ENCODE measurements at places on chromosomes 4 and X.

DNA sequence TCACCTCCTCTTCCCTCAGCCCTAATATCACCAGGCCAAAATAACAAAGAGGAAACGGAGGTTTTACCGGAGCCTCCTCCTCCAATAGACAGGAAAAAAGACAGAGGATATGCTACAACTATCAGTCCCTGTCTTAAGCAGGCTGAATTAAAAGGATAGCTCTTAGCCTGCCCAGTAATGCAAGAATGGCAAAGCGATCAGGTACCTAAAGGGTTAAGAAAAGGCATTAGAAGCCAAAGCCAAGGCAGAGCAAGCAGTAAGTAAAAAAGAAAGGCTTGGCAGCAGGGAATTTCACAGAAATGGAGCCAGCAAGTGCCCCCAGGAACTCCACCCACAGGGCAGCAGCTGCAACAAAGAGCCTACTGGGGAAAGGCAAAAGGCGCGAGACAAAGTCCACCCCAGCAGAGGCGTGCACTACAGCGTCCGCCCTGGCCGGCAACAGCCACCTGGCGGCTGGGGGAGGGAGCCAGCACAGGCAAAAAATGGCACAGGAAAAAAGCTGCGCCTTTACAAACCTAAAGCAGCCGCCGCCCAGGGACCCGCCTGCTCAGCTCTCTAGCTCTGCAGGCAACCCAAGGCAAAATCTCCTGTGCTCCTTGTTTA lies 220.6 kb upstream of the ZC4H2 start:
- DNase-seq: no peak

- DNase-seq: peak; percentile 77
Observed at GRCh38 chrX:22105231-22105630, 73.1 kb downstream of the PHEX start.

DNA sequence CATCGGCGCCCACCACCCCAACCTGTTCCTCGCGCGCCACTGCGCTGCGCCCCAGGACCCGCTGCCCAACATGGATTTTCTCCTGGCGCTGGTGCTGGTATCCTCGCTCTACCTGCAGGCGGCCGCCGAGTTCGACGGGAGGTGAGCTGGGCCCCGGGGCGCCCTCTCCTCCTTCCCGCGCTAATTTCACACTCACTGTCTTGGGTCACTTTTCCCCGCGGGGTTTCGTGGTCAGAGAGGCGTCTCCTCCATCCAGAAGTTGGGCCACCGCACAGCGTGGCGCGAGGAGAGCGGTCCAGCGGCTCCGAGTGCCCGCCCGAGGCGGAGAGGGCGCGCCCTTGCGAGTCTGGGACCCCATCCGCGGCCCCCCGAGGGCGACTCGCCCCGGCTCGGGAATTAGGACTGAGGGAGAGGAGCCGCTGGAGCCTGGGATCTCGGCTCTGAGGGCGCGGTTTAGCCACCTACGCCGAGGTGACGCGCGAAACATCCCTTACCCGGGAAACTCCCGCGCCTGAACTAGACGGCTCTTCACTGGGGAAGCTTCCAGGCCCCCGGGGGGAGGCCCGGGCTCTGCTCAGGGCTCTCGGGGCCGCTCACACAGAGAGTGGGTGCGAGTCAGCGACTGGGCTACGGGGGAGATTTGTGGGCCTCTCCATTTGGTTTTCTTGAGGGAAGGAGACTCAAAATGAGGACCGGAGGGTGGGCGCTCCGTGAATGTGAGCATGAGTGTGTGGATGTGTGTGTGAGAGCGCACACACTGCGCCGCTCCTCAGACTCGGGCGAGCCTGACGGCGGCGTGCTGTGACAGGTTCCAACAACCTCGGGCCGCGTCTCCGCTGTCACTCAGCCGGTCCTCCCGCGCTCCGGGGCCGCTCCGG lies 551 bp downstream of the NPNT start:
- DNase-seq: peak; percentile 14

GRCh38 chrX:111615227-111615626 lies 65.7 kb upstream of the ALG13 start:
- no peak for DNase-seq

GRCh38 chrX:149938881-149939654 lies 777 bp upstream of the EOLA2 start:
- peak; percentile 97 for DNase-seq

- no peak for DNase-seq
Observed at GRCh38 chrX:49993661-49994060, 71.3 kb downstream of the CLCN5 start.

DNA sequence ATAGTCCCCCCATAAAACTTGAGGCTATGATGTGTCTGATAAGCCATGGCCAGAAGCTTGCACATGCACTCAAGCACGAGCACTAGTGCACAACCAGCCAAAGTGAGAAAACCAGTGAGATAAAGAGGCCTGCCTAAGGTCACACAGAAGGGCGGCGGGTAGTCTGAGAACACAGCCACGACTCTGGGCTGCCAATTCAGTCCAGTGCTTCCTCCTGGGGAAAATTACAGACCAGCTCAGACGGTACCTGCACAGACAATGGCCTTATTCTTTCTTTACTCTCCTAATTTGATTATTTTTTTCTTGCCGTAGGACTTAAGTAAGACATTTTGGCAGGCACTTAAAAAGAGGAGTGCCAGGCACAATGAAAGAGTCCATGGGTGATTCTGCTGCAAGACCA lies 533.2 kb upstream of the FAT1 start:
- no peak for DNase-seq

DNA sequence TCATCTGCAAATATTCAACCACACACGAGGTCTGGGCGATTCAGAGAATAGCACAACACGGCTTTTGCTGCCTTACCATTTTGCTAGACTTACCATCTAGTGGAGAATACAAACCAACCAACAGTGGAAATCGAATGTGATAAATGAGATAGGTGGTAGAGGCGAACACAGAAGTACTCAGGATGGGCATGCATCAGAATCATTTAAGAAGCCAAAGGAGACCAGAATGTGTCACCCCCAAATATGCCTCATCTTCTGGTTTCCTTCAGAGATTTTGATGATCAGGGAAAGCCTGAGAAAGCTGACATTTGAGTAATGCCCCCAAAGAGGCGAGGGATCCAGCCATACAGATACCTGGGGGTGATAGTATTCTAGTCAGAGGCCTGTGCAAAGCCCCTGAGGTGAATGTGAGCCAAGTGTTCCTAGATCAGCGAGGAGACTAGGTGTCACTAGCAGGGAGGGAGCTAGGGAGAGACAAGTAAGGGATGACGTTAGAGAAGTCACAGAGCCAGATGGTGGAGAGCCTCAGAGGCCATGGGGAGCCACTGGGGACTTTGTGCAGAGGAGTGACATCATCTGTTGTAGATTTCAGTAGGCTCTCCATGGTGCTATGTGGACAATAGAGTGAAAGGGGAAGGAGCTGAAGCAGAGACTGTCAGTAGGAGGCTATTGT lies 1.7 kb downstream of the MTMR1 start:
- no peak for DNase-seq

- no peak for DNase-seq
Observed at GRCh38 chrX:112888916-112889315, 48.3 kb upstream of the AMOT start.
